ENCODE measurements at places on chromosomes 2 and 18.

GRCh38 chr2:184413221-184413620 is 185.1 kb upstream of the ZNF804A start:
- DNase-seq: no peak

DNA sequence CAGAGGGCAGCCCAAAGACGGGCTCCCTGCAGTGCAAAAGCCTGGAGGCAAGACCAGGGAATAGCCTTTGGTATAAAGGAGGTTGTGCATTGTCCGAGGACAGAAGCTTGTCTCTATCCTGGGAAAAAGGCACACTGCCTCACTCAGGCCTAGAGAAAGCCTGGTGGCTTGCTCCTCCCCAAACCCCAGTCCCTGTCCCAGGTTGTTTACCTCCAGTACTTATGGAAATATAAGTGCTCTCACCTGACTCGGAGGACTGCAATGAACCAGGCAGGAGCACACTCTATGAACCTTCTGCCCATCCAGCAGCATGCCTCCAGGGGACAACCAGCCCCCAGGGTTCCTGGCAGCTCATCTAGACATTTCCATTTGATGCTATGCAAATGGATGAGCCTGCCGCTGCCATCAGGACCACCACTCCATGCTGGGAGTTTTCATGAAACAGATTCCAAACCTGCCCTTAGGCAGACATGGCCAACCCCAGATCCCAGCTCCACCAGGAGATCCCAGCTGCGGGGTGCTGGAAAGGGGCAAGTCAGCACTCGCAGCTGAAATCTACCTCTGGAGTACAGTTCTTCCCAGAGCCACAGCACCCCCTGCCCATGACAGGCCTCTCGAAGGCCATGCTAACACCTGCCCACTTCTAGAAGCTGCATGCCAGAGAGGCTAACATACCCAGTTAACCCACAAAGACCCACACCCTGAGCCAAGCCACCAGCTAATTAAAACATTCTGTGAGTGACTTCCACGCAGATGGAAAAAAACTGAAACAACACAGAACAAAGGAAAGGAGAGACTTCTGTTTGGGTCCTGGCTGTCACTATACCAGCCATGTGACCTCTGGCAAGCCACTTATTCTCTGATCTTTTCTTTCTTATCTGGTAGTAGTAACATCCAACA is 101.7 kb downstream of the TTC32 start:
- no peak for DNase-seq

DNA sequence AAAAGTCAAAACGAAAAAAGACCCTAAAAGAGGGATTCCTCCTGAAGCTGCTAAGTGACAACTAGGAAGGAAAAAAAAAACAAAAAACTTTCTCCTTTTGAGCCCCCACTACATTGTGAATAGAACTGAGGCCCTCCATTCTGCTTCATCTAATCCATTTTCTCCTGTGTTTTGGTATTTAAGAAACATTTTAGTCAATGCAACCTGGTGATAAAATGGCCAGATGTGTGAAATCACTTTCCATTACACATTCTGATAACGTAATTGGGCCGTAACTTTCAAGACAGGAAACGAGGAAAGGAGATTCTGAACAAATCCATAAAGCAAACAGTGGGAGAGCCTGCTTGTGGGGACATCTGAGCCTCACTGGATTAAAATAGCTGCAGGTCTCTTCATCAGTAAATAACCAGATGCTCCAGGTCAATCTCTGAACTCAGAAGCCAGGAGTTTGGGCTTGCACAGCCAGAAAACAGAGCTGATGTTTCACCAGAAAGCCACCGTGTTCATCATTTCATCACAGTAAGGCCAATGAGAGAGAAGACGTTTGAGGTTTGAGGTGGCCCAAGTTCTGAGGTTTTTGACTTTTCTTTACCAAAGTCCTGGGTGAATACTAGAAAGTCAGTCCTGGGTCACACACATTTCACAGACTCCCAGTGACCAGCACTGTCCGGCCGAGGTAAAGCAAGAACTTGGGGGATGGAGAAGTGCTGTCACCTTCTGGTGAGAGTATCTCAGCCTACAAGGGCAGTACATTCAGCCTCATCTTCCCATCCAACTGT is 47.8 kb downstream of the TGFA start:
- DNase-seq: no peak

- no peak for DNase-seq
Measured at GRCh38 chr18:58264840-58265239, 220.8 kb downstream of the NEDD4L start.

- DNase-seq: no peak
Measured at GRCh38 chr18:47912343-47912742, 18.1 kb downstream of the SMAD2 start.

GRCh38 chr2:240420206-240421104 is 15.0 kb upstream of the GPC1 start:
- DNase-seq: no peak

DNA sequence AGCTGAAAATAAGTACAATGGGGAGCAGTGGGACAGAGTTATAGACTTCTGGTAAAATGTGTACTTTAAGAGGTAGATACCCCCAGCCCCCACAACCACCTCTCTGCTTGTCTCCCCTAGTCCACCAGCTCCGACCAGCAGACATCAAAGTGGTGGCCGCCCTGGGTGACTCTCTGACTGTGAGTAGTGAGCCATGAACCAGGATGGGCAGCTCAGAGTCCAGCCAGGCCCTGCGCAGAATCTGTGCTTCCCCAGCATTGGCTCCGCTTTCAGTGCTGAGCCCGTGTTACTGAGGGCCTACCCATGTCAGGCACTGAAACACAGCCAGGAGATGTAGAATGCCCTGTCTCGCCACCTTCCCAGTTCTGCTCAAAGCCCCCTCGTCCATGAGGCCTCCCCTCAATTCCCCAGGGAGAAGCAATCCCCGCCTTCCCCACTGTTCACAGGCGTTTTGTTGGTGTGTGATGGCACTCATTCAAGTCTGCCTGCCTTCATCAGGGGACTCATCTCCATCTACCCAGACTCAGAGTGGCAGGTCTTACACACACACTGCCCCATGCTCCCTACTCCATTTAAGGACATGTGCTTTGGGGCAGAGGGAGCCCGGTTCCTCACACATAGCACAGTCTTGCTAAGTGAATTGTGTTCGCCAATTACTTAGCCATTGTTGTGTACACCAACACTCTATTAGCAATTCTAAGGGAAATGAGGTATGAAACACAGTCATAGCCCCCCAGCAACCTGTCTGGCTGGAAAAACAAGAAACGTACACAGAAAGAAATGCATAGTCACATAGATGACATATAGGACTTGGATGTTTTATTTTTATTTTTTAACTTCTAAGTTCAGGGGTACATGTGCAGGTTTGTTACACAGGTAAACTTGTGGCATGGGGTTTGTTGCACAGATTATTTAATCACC is 122.6 kb downstream of the PLB1 start:
- no peak for DNase-seq

GRCh38 chr2:200658278-200658864 is 72.6 kb downstream of the AOX1 start:
- DNase-seq: no peak

DNA sequence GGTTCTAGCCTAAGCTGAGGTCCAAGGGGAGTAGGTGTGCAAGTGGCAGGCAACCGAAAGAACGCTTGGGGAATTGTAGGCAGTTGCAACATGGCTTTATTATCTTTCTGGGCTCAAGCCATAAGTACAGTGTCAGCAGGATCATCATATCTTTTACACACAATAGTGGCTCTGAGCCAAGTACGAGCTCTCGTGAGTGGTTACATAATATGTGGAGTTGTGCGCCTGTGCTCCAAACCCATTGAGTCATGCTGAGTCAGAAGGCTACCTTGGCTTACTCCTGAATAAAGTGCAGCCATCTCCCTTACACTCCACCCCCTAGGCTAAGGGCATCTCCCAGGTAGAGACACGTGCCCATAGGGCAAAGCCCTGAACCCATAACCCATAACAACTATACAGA is 233.9 kb downstream of the SATB2 start:
- no peak for DNase-seq

- no peak for DNase-seq
Measured at GRCh38 chr2:40004336-40004735, 225.3 kb upstream of the THUMPD2 start.

- DNase-seq: no peak
Measured at GRCh38 chr2:200453853-200454534, 55.9 kb downstream of the KCTD18 start.

DNA sequence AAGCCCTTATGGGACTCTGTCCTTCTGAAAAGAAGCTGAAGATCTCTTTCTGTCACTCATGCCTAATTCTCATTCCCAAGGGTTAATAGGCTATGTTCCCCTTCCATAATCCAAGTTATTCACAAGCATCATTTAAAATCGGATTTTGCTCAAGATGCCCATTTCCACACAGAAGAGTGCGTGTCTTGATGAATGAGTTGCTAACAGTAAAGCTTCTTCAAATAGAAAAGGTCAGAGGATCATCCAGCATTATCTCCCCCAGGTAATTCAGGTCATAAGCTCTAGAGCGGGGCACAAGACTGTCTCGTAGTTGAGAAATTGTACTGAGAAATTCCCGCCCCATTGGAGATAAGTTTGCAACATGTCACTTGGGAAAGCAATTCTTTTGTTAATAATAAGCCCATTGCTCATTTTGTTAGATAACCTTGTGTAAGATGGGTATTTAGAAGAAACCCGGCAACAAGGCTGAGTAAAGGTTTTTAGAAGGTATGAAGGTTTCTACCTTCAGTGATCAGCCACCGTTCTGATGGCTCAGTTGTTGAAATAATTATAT is 290.7 kb upstream of the EPAS1 start:
- DNase-seq: no peak

DNA sequence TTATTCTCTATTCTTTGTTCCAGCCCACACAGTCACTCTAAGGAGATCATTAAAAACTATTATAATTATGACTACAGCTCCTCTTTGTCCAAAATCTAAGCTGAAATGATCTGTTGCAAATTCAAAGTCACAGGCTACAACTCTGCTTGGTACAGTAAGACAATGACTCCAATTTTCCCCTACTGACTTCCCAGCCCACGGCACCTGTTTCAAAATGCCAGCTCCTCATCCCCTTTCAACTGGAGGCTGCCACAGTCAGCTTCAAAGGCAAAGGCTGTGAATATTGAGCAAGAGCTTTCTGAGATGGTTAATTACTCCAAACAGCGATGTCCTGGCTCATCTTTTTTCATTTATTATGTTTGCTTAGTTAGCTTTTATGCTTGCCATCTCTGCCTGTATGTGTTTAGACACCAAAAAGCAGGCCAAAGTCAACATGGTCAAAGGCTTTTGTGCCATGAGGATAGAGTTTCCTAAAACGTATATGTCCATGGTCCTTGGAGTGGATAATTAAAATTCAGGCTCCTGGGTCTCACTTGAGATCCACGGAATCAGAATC is 141.1 kb downstream of the DOCK10 start:
- DNase-seq: peak; percentile 10

GRCh38 chr2:174764280-174765255 is at the start of gene CHRNA1:
CHRNA1 (minus strand) TSS chr2:174764472; CDS start chr2:174764394, 78 bp downstream.
- no peak for DNase-seq

DNA sequence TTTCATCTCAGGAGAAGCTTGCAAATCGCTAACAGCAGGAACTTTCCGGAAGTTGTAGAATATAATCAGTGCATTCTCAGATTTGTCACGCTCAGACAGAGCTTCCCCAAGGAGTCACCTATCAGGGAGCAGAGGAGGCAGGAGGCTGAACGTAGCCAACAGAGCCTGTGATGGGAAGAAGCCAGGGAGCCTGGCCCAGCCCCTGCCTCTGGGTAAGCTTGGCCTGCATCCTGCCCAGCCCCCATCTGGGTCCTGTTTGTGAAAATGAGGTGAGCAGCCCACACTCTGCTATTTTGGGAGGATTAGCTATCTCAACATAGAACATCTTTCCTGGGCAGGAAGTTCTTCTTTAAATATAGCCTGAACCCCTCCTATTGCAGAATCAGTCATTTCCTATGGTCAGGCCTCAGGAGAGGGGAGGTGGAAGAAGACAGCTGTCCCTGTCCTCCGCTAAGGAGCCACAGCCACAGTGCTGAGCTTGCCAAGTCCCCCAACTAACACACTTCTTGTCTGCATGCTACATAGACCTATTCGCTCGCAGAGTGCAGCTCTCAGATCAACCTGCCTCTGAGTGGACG is 19.2 kb upstream of the PKDCC start:
- no peak for DNase-seq

DNA sequence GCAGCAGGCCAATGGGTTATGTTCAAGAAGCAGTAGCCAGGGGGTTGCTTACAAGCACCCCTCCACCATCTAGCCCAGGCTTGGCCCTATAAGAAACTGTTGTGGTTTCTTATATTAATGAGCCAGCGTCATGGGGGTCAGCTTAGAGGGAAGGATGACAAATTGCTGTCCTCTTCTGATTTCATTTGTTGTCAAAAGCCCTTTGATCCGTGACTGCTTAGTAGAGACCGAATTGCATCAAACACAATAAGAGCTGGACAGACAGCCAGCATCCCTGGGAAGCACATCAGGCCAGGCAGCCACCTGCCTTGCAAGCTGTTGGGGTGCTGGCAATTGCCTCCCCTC is 206.6 kb upstream of the SETBP1 start:
- no peak for DNase-seq

Measured in activated CD4-positive, alpha-beta T cell treated with anti-CD3 and anti-CD28 coated beads, Interleukin-2, amount 50 U/mL, for 4 hours (primary cell).